Stimulated activated CD8-positive, alpha-beta memory T cell treated with anti-CD3 and anti-CD28 coated beads, Interleukin-7, amount 100 ng/mL, for 1 hour (primary cell): ENCODE measurements at places on chromosomes 6 and 20.

DNA sequence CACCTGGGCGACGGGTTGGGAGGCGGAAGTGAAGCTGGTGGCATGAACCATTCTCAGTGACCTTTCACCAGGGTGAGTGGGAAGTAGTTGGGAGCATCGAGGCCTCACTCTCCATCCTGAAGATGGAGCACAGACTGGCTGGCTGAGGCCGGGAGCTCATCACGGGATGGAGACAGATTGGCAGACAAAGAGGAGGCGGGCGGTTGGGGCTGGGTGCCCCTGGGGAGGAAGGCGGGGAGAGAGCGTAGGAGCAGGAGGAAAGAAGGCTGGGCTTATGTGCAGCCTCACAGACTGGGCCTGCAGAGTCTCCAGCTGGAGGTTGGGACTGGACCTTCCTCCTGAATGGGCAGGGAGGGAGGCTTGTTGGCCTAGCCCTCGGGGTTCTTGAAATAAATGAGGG is 44.2 kb upstream of the SCRT2 start:
- no peak for DNase-seq

- no peak for DNase-seq
Observed at GRCh38 chr6:98894810-98895209, 52.9 kb downstream of the FBXL4 start.

GRCh38 chr6:56856036-56856580 is 98.8 kb upstream of the BEND6 start:
- DNase-seq, result no peak

- no peak for DNase-seq
Observed at GRCh38 chr6:89081129-89081422, 525 bp downstream of the PNRC1 start.

DNA sequence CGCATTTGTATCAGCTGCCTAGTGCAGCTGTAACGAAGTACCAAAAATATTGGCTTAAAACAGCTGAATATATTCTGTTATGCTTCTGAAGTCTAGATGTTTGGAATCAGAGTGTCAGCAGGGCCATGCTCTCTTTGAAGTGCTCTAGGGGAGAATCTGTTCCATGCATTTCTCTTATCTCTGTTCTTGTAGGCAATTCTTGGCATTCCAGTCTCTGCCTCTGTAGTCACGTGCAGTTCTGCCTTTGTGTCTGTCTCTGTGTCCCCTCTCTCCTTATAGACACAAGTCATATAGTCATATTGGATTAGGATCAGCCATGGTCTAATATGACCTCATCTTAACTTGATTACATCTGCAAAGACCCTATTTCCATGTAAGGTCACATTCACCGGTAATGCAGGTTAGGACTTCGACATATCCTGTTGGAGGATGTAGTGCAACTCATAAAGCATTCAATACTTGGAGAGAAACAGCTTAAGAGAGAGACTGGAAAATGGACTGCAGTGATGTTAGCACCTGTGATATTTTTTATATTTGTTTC is 18.6 kb downstream of the FAM83B start:
- DNase-seq, result no peak

DNA sequence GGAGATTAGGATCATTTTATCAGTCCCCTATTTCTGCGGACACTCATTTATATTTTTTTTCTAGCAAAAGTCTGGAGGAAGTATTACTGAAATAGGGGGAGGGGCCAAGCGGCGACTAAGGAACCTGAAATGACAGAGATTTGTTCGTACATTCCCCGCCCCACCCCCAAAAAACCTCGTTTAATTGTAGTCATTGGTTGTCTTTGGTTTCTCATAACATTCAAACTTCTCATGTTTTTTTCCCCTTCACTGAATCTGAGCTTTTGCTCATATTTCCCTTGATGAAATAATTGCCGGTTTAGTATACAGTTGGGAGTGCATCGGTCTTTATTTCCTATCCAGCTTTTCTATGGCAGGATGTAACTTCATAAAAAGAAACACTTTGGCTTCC is 768 bp upstream of the FYN start:
- DNase-seq, result no peak
